Smooth muscle cell of the coronary artery (primary cell): ENCODE measurements at places on chromosomes 5 and 9. TPM values are rescaled to one million over a fixed set of nuclear protein-coding genes. Genes with fewer than 3 reads are reported as not detected.

MYMK gene
- total RNA-seq, result not detected in 2 replicates

BARHL1 gene
- total RNA-seq, result not detected in 2 replicates

FOXD4L5 gene
- 0.08 TPM in 1 of 2 replicates, not detected in the other for total RNA-seq

C9orf50 gene
- 0.08 TPM in 1 of 2 replicates, not detected in the other for total RNA-seq

PCDHB3 gene
- 0.15 and 1.1 TPM in 2 replicates for total RNA-seq

DMAC1 gene
- total RNA-seq, result 7.7 and 11.7 TPM in 2 replicates

GPX3 gene
- 15.8 and 54.4 TPM in 2 replicates for total RNA-seq

KDM4C gene
- total RNA-seq, result 39.8 and 52.7 TPM in 2 replicates

NEUROG1 gene
- not detected in 2 replicates for total RNA-seq

MSX2 gene
- 0.08 and 4.6 TPM in 2 replicates for total RNA-seq

SPINK13 gene
- not detected in 2 replicates for total RNA-seq

ADAMTSL2 gene
- total RNA-seq, result under 0.01 and 0.12 TPM in 2 replicates

EDIL3 gene
- total RNA-seq, result 24.7 and 234 TPM in 2 replicates

GFPT2 gene
- 57.2 and 64.9 TPM in 2 replicates for total RNA-seq

SPINK9 gene
- total RNA-seq, result not detected in 2 replicates

EGFLAM gene
- total RNA-seq, result 2.1 and 3.5 TPM in 2 replicates

DDX31 gene
- 4.9 and 8.3 TPM in 2 replicates for total RNA-seq

PLAC8L1 gene
- not detected in 2 replicates for total RNA-seq

SMU1 gene
- total RNA-seq, result 28.3 and 31.5 TPM in 2 replicates

LECT2 gene
- total RNA-seq, result not detected in 2 replicates

NMUR2 gene
- not detected in 2 replicates for total RNA-seq

KCNMB1 gene
- total RNA-seq, result 0.08 TPM in 1 of 2 replicates, not detected in the other

SLC6A19 gene
- total RNA-seq, result not detected in 2 replicates

WASHC1 gene
- 3.4 and 4.7 TPM in 2 replicates for total RNA-seq

NUDT2 gene
- total RNA-seq, result 27.5 and 33.8 TPM in 2 replicates

HTR4 gene
- 0.08 TPM in 1 of 2 replicates, not detected in the other for total RNA-seq

CCL27 gene
- total RNA-seq, result 0.47 TPM in 1 of 2 replicates, not detected in the other

PDZD2 gene
- total RNA-seq, result 0.23 TPM in 1 of 2 replicates, not detected in the other

MACIR gene
- 6.2 and 18.2 TPM in 2 replicates for total RNA-seq

CCL28 gene
- 0.68 and 1.9 TPM in 2 replicates for total RNA-seq

AK8 gene
- total RNA-seq, result 0.15 and 0.23 TPM in 2 replicates

GAPT gene
- total RNA-seq, result not detected in 2 replicates

SPATA31A3 gene
- not detected in 2 replicates for total RNA-seq
